Activated naive CD4-positive, alpha-beta T cell treated with anti-CD3 and anti-CD28 coated beads for 36 hours (primary cell): ENCODE measurements at places on chromosomes 13 and 19. TPM values are rescaled to one million over a fixed set of nuclear protein-coding genes. Genes with fewer than 3 reads are reported as not detected.

GRIN2D gene
- 0.07 TPM for total RNA-seq

RBM42 gene
- total RNA-seq = 64.2 TPM

CNN1 gene
- not detected for total RNA-seq

ZNF211 gene
- 5.2 TPM for total RNA-seq

CEACAM16 gene
- not detected for total RNA-seq

PPM1N gene
- 2.5 TPM for total RNA-seq
